Activated CD8-positive, alpha-beta memory T cell treated with anti-CD3 and anti-CD28 coated beads for 1 hour (primary cell): ENCODE measurements at places on chromosomes 6 and 20.

DNA sequence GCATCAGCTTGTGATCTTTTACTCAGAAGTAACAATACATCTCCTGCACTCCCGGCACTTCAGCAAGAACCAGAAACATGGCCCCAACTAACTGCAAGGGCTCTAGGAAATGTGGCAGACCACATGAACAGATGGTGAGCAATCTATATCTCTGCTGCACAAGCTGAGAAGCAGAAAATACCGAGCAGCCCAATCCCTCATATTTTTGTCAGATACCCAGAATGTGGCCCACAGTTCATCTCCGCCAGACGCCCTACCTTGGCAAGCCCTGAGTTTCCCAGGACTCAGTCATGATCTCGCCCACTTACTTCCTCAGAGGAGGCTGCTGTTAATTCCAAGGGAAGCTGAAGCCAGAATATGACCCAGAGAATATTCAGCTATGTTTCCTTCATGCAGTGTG lies 63.1 kb upstream of the PHACTR1 start:
- DNase-seq = no peak

- no peak for DNase-seq
Observed at GRCh38 chr6:150025201-150025917, at the start of gene RAET1L. Gene RAET1L (minus strand): TSS chr6:150025532. CDS start chr6:150025471, 61 bp downstream.

DNA sequence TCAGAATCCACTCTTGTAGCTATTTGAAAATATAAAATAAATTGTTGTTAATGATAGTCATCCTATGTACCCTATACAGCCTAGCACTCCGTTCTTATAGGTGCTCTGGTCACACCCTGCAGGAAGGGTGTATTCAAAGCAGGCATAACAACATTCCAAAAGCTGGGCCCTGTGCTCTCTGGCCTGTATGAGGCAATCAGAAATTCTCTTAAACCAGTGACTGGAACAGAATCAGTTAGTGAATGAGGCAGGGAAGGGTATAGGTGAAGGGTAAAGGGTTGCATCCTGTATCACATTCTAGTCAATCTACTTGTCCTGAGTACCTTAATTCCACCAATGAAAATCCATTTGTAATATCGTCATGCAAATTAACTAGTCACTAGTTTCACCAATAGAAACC lies 154.5 kb upstream of the ZNF217 start:
- DNase-seq = no peak

DNA sequence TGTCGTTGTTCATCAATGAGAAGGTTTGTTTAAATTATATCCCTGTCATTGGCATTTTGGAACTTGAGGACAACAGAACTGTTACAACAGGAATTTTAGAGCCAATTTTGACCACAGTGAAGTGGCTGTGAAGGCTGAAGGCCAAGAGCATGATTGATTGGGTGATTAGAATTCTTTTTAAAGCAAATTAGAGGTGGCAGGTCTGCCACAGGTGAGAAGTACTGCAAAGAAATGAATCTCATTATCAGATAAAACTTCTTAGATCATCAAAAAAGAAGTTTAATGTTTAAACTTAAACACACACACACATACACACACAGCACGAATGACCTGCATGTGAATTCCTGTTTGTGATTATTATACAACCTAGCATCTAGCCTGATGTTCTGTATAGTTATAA lies 32.4 kb downstream of the FARS2 start:
- DNase-seq = no peak

GRCh38 chr6:139452148-139452876 lies 77.9 kb upstream of the CITED2 start:
- DNase-seq = no peak

GRCh38 chr6:73695619-73696421 lies at the start of gene CD109:
Gene CD109 (plus strand): TSS chr6:73696203. CDS start chr6:73696216, 13 bp downstream.
- peak; percentile 23 for DNase-seq

DNA sequence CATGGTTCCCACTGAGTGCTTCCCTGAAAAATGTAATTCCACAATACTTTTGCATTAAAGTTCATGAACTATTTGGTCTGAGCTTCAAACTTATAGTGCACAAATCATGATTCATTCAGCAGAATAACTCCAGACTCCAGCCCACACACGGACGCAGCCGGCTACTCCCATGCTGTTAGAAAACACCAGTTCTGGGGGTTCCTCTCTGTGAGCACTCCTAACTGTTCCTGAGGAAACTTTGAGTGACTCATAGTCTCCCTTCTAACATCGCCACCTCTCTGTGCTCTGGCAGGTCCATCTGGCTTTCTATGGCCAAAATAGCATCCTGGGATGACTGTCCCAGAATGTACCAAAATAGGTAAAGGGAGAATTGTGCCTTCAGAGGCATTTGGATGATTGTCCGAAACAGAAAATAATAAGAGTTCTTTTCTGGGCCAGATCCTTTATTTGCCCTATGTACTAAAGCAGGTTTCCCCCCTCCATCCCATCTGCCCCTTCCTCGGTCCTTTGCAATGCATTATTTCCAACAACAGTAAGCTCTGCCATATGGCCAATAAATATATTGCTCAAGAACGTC lies 32.3 kb upstream of the LY86 start:
- DNase-seq = no peak

DNA sequence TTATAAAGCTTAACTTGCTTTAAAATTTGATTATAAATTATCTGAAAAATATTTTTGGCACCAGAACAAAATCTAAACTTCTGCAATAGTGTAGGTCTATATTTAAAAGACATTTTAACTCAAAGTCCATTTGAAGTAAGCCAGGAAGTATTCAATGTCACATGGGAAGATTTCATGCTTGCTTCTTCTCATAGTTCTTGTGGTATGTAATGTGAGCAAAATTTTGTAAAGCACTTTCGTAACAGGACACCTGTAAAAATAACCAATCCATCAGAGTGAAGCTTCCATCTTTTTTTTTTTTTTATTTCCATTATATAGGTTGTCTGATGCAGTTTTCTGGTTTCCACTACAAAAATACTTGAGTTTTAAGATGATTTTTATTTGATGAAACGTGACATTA lies 386.1 kb downstream of the LAMA2 start:
- DNase-seq = no peak

DNA sequence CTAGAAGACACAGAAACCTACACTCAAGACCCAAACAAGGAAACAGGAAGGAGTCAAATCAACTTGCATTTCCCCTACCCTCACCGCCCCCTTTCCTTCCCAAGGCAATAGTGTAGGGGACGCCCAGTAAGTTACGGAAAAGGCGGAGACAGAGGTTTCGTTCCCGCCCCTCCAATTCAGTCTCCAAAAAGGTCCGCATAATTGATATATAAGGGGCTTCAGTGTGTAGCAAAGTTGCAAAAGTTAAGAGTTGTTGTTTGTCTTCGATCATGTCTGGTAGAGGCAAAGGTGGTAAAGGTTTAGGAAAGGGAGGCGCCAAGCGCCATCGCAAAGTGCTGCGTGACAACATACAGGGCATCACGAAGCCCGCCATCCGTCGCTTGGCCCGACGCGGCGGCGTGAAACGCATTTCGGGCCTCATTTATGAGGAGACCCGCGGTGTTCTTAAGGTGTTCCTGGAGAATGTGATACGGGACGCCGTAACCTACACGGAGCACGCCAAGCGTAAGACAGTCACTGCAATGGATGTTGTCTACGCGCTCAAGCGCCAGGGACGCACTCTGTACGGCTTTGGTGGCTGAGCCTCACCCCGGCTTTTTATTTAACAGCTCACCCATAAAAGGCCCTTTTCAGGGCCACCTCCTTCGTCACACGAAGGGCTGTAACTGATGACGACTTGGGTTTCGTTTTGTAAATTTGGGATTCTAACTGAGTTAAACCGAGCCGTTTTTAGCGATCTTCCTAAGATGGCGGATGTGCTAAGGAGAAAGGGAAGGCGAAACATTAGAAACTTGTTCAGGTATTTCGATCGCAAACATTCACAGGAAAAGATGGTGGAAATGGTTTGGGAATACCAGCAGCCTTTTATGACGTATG lies 124.6 kb upstream of the BTN3A2 start:
- peak; percentile 35 for DNase-seq
